ENCODE measurements at places on chromosomes 16 and 17.

DNA sequence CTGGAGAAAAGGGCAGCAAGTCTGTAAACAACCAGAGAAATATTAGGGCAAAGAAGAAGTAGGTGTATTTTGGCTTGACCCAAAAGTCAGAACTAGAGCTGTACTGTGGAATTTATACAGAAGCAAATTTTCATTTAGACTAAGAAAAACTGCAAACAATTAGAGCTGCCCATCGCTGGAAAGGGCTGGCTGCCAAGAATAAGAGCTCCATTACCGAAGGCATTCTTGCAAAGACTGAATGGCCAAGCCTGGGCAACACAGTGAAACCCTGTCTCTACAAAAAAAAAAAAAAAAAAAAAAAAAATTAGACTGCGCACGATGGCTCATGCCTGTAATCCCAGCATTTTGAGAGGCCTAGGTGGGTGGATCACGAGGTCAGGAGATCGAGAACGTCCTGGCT, 53.9 kb upstream of the TMC5 start:
- DNase-seq, result no peak

DNA sequence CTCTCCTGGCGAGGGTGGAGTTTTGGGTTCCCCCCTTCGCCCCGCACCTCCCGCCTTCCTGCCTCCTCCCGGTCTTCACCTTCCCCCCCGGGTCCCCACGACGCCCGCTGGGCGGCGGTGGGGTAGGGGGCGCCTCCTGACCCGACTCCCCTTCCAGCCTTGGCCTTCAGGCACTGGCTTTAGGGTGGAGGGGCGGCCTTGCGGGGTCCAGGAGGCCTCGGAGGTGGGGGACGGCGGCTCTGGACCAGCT, 2.4 kb downstream of the SLC16A3 start:
- no peak for DNase-seq

DNA sequence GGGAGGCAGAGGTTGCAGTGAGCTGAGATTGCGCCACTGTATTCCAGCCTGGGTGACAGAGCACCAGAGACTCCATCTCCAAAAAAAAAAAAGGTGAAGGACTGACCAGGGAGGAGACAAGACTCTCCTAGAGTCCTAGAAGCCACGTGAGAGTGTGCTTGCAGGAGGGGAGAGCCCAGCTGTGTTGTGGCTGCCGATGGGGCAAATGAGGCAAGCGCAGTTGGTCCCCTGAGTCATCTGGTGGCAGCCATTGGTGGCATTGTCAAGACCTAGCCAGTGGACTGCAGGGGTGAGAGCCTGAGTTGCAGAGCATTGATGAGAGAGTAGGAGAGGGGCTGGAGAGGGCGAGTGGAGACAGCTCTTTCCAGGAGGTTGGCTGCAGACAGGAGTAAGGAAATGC, 278.0 kb downstream of the SNX29 start:
- DNase-seq, result no peak

DNA sequence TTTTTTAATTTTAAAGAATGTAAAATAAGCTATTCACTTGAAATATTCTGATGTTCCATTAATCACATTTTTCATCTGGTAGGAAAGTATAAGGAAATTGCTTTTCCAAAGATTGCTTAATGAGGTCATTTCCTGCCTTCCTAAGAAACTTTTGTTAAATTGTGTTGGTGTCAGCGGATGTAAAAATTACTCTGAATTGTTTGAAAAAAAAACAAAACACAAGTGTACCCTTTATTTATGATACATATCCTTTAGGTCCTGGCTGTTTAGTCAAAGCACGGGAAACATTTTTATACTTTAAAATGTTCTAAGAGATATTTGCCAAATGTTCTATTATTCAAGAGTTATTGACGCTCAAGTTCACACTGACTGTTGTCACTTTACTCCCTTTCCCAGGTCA, 1357.4 kb upstream of the GOT2 start:
- no peak for DNase-seq

All from AG09309 (cell line).